Activated T-helper 17 cell treated with anti-CD3 and anti-CD28 coated beads, Interleukin-2, amount 50 U/mL, for 72 hours (primary cell): ENCODE measurements at places on chromosomes 5 and 9. TPM values are rescaled to one million over a fixed set of nuclear protein-coding genes. Genes with fewer than 3 reads are reported as not detected.
A peak's percentile ranks its signal among the peaks of the same experiment; 100 is the strongest.

The HMGCR gene
- 49.4 TPM for total RNA-seq

DNA sequence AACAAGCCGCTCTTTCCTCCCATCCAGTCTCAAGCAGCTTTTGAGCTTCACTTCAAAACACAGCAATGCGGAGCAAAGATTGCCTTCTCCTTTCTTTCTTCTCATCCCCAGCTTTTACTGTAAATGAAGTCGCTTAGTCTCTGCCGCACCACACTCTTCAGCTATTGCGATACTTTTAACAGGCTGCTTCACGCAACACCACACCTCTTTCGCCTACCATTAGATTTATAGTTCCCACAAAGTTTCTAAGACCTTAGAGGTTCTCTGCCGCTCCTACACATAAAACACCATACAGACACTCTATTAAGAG, 711 bp downstream of the PGGT1B start:
- peak; percentile 13 for ATAC-seq

DNA sequence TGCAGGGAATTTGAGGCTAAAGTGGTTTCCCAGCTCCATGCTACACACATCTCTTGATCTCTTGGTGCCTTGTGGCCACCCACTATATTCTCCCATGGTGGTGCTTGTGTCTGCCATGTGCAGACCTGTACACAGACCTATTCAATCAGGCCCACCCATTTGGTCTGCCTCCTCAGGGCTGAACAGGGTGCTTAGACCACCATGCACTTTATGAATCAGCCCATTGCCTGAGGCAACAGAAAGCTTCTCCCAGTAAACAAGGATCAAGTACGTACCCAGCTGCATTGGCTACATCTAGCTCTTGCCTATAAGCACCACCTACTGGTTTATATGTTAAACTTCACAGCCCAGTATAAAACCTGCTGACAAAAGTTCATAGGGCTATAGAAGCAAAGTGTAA, 664.3 kb upstream of the EDIL3 start:
- no peak for ATAC-seq

DNA sequence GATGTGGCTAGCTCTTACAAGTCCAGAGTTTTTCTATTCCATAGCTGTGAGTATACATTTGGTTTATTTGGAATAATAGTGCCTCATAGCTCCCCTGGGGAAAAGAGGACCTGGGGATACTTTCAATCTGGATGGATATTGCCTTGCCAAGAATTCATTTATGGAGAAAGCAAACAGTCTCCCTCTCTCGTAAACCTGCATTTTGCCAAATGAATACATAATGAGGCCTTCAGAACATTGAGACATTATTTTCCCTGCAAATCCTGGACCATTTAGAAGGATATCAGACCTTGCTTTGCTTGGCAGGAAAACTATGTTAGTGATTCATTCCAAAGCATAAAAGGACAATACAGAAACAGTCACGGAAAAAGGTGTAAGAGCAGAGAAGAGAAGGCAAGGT, 569.6 kb upstream of the BRINP1 start:
- no peak for ATAC-seq

- ATAC-seq = no peak
Measured at GRCh38 chr9:116549061-116549664, 137.9 kb upstream of the TRIM32 start.
